ENCODE measurements at places on chromosomes 13 and 19.

DNA sequence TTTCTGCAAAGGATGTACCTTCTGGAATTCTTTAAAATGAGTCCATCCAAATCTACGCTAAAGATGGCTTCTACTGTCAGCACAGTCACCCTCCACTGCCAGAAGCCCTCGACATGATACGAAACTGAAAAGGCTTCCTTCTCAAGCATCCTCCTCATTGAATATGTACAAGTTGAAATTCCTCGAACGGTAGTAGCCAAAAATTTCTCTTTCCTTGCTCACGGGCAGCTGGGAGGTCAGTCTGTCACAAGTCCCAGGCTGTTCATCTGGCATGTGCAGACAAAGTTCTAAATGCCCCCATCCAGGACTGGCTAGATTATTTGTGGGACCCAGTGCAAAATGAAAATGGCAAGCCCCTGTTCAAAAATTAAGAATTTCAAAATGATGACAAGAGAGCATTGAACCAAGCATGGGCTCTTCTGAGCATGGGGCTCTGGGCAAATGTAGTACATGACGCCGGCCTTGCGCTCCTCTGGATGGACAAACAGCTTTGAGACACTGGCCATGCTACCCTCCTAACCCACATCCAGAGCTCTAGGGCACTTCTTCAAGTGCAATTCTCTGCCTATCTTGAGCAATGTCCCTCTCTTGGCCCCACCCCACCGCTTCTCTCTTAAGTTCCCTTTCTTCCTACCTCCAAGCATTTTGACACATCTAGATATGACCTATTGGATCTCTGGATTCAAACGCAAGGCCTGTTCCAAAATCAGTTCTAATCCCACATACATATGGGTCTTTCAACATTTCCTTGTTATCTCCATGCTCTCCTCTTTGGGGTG lies 78.9 kb upstream of the FLT1 start:
- no peak for DNase-seq

DNA sequence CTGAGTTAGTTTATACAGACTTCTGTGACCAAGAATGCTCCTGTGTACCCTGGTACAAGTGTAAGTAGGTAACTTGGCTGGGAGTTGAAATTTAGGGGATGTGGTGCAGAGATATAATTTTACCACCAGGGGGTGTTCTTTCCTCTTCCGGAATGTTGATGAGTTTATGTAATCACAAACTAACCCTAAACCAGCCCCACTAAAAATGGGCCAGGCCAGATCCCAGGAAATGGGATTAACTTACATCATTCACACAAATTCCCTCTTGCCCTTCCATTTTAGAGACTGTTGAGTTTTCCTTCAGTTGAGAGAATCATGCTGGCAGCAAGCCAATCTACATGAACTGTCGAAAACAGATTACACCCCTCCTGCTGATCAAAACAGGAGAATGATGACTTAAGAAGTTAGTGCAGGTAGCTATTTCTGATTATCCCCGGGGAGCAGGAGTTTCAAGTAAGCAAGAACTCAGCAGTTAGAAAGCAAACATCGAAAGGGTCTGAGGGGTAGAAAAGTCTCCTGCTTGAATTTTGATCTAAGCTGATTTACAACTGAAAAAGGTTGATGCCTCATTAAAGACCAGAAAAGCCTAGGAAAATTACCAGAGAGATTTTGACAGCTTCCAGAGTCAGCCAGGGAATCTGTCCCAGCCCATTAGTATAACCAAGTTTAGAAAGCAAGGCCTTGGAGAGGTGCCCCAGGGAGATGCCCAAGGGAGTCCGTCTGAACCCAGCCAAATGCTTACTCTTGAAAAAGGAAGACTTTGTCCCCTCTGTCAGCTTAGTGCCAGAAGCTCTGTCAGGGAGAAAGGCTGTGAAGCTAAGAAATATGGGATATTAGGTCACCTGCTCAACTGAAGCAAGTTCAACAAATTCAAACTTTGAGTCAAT lies 32.3 kb upstream of the MED4 start:
- DNase-seq, result peak; percentile 83

- DNase-seq, result no peak
These were observed 141.6 kb downstream of the RXFP2 start for GRCh38 chr13:31880851-31881494.

DNA sequence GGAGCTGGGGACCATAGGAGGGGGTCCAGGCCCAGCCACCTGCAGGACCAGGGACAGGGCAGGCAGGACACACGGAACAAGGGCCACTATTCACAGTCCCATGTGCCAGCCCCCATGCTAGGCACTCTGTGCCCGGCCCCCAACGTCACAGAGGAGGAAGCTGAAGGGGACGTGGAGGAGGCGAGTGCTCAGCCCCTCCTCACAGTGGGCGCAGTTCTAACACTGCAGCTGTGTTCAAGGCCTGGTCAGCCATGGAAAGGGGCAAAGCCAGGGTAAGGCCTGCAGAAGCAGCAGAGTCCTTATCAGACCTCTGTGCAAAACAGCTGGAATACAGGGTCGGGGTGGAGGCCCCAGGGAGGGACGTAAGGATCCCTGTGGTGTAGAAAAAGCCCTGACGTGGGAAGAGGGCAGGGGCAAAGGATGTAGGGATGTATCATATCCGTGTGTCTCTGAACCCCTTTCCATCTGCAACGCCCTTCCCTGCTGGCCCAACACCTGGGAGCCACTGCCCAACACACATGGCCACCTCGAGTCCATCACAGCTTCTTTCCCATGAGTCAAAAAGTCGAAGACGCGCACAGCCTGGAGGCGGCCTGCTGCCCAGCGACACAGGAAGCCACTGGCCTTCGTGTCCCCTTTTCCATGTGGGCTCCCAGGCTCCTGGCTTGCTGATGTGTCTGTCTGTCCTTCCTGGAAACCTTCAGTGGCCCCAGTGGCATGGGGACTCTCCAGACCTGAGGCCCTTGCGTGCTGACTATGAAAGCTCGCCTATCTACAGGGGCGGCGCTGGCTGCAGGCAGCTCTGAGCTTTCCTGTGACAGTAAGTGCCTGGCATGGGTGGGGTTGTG lies 28.0 kb downstream of the SH3GL1 start:
- DNase-seq, result no peak

DNA sequence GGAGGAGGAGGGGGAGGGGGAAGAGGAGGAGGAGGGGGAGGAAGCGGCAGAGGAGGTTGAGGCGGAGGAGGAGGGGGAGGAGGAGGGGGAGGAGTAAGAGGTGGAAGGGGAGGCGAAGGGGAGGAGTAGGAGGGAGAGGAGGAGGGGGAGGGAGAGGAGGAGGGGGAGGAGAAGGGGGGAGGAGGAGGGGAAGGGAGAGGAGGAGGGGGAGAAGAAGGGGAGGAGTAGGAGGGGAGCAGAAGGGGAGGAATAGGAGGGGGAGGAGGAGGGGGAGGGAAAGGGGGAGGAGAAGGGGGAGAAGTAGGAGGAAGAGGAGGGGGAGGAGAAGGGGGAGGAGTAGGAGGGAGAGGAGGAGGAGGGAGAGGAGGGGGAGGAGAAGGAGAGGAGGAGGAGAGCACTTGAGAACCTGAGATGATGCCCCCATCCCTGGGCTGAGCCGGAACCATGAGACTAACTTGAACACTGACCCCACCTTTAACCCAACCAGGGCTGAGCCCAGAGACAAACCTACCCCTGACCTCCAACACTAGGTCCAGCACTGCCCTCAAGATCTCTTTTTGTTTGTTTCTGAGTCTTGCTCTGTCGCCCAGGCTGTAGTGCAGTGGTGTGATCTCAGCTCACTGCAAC lies 12.6 kb downstream of the ABCA7 start:
- no peak for DNase-seq

DNA sequence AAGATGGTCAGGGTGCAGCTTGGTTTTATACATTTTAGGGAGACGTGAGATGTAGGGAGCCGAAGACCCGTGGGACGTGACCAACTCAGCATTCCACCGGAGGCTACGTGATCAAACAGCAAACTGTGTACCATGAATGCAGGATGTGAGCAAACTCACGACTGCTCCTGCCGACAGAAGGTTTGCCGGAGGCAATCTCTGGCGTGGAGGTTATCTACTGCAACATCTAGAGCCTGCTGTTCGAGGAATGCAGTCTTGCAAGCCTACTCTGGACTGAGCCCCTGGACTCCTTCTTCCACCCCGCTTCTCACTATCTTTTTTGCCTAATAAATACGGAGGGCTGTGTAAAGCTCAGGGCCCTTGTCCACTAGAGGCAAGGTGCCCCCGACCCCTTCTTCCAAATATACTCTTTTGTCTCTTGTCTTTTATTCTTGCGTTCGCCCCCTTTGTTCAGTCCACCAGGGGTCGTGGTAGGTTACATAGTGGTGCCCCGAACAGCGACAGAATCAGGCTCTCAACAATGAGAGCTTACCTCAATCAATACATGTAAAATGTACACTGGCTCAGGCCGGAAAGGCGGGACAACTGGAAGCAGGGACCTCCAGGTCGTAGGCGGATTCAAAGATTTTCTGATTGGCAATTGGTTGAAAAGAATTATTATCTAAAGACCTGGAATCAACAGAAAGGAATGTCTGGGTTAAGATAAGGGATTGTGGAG lies 8.9 kb upstream of the OR1I1 start:
- DNase-seq, result peak; percentile 52
